ENCODE measurements at places on chromosomes 7 and 10.
A peak's percentile ranks its signal among the peaks of the same experiment; 100 is the strongest.

DNA sequence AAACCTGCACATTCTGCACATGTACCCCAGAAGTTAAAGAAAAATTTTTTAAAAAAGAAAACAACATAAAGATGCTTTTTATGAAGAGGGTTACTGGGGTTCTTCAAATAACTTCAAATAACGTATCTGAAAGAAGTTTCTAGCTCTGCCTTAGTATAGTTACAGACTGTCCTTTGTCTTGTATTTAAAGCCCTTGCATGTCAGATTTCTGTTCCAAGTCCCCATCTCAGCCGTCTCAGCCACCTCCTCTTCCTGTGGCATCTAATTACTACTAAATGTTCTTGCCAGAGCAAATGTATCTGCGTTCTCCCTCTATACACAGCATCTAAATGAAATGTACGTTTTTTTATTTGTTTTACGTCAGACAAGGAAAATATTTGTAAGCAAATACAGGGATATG, 89.4 kb upstream of the AKR1E2 start:
- DNase-seq, result no peak

DNA sequence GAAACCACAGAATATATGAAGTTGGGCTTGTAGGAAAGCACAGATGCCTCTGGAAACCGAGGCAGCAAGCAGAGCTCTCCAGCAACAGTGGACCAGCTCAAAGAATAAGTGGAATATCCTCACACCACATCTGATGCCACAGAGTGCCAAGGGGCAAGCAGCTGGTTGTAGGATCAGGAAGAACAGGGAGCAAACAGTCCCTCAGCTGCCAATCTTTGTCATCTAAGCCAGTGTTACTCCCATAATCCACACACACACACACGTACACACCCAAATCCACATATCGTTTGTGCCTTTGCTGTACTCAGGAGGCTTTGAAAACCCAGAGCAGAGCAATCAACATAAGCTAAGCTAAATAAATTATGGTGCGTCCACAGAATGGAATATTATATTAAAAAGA, 20.7 kb upstream of the SEC24C start:
- DNase-seq, result no peak

- DNase-seq, result no peak
Measured at GRCh38 chr7:48078470-48078869, 10.6 kb upstream of the UPP1 start.

- no peak for DNase-seq
Measured at GRCh38 chr7:154968336-154969001, 34.5 kb downstream of the PAXIP1 start.

- DNase-seq, result no peak
Measured at GRCh38 chr7:19224951-19225350, 79.7 kb upstream of the FERD3L start.

GRCh38 chr10:61163403-61163802, 219.4 kb upstream of the RHOBTB1 start:
- no peak for DNase-seq

- peak; percentile 50 for DNase-seq
Measured at GRCh38 chr10:68957654-68958053, 1.7 kb downstream of the DDX21 start.

DNA sequence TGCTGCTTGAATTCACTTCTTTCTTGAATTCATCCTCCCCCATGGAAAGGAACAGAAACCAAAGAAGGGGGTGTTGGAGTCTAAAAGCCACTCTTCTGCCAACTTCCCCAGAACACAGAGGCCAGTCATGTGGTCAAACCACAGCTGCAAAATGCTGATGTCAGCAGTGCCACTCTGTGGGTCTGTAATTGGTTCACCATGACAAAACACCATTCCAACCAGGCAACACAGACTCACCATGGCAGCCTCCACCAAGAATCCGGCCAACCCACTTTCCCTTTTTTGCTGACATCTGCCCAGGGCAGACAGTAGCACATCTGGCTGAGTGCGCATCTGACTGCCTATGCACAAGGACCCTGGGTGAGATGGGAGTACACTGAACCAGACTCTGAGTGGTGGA, 16.8 kb downstream of the OSBPL3 start:
- peak; percentile 31 for DNase-seq

GRCh38 chr7:99407872-99408378, 472 bp downstream of the PDAP1 start:
- peak; percentile 97 for DNase-seq

DNA sequence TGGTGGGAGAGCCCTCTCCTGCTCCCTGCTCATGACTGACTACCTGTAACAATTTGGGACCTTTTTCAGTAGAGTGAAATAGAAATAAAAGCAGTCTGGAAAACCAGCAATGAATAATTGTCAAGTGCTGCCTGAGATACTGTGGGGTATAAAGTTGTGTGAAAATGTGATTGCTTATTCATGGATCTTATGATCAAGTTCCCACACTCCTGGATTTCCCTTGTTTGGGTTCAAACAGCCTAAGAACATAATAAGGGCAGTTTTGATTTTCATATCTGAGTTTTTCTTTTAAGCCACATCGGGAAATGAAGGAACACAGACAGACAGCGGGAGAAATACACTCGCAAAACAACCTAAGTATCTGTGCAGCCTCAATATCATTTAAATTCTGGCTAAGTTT, 52.9 kb downstream of the CALD1 start:
- DNase-seq, result no peak

GRCh38 chr10:112365451-112365850, 8.5 kb upstream of the ACSL5 start:
- no peak for DNase-seq

DNA sequence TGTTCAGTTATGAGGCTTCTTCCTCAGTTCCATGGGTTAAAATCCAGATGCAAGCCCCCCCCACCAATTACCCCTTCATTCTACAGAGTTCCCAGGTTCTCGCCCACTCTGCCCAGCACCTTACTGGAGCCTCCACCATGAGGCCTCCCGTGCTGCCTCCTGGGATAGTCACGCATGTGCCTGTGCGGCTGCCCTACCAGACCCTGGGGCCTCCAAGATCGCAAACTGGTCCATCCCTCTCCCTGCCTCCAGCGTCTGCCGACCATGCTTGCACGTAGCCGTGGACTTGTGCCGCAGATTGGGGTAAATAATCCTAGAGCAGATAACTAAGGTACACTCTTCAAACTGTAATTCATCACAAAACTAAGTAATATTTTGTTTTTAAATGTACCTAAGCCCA, 611.2 kb downstream of the PTPRN2 start:
- no peak for DNase-seq

GRCh38 chr7:91398341-91398740, 134.1 kb downstream of the FZD1 start:
- DNase-seq, result no peak

GRCh38 chr7:16063221-16063620, 358.1 kb downstream of the CRPPA start:
- DNase-seq, result no peak

DNA sequence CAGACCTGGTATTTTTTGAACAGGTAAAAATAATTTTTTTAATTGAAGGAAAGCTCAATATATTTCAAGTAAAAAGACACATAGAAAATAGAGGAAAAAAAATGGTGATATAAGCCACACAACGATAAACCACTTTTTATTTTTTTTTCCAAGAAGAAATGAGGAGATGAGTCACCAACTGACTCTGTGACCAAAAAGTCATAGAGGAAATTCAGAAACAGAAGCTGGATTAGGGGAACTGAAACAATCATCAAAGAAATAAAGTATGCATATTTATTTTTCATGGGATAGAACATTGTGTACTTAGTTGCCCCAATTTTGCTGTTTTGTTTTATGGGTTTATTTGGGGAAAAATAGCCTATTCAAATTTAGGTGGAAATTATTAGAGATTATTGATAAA, 176.8 kb upstream of the AGR3 start:
- DNase-seq, result peak; percentile 73

GRCh38 chr10:61989995-61990760, 88.7 kb downstream of the ARID5B start:
- DNase-seq, result no peak

- no peak for DNase-seq
Measured at GRCh38 chr10:14254368-14254767, 76.4 kb downstream of the FRMD4A start.

GRCh38 chr10:79153745-79154144, 85.0 kb downstream of the ZMIZ1 start:
- no peak for DNase-seq

GRCh38 chr7:92917230-92917629, 80.9 kb upstream of the CDK6 start:
- peak; percentile 6 for DNase-seq

GRCh38 chr7:91835826-91836368, 44.6 kb downstream of the MTERF1 start:
- peak; percentile 34 for DNase-seq

- DNase-seq, result no peak
Measured at GRCh38 chr7:155326385-155326784, 28.7 kb downstream of the INSIG1 start.

GRCh38 chr10:94320285-94320914, 42.3 kb downstream of the NOC3L start:
- DNase-seq, result peak; percentile 69

GRCh38 chr10:8288600-8288999, 234.1 kb downstream of the GATA3 start:
- DNase-seq, result no peak

- DNase-seq, result no peak
Measured at GRCh38 chr10:8063128-8063908, 8.8 kb downstream of the GATA3 start.

DNA sequence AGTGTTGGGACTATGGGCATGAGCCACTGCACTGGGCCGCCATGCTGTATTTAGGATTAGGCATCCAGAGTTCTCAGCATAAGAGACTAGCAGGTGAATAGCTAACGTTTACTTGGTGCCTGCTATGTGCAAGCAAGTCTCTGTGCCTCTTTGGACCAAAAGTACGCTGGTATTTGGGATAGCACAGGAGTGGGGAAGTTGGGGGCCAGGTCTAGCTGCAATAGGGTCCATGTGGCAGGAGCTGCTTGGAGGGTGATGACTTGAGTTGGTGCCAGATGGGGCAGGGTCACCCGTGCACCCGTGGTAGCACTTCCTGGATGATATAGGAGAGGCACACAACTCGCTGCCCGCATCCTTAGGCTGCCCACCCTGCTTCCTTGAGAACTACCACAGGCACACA, 22.4 kb downstream of the NACAD start:
- no peak for DNase-seq

GRCh38 chr10:121873236-121873635, 54.6 kb downstream of the ATE1 start:
- no peak for DNase-seq

DNA sequence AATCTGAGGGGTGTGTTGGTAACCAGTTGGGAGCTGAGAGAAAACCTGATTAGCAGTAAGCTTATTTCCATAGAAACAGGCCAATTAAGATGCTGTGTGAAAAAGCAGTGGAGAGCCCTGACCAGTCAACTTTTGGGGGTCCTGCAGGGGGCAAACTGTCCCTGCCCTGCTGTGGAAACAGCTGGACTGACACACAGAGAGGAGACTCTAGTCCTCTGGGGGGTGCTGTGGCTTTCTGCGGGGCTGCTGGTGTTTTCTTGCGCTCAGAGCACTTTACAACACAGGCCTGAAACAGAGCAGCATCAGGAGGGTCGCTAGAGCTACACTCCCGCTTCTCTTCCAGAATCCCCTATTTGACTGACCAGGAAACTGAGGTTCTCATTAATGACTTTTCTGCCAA, 546.9 kb upstream of the GALNT17 start:
- DNase-seq, result no peak

GRCh38 chr7:20140291-20141001, 76.7 kb downstream of the MACC1 start:
- peak; percentile 3 for DNase-seq

DNA sequence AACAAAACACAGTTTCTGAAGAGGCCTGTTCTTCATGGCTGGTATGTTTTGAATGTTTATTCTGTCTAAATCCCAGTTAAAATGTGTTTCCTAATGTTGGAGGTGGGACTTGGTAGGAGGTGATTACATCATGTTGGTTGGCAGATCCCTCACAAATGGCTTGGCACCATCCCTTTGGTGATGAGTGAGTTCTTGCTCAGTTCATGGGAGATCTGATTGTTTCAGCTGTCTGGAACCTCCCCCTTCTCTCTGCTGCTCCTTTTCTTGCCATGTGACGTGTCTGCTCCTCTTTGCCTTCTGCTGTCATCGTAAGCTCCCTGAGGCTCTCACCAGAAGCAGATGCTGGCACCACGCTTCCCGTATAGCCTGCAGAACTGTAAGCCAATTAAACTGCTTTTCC, 383.6 kb upstream of the TPK1 start:
- no peak for DNase-seq

GRCh38 chr10:32232378-32232777, 114.6 kb downstream of the EPC1 start:
- DNase-seq, result no peak

GRCh38 chr10:120990831-120991230, 139.7 kb downstream of the WDR11 start:
- no peak for DNase-seq

GRCh38 chr7:40544871-40545303, 410.1 kb downstream of the SUGCT start:
- no peak for DNase-seq

- no peak for DNase-seq
Measured at GRCh38 chr10:71526653-71527052, 129.9 kb downstream of the CDH23 start.

DNA sequence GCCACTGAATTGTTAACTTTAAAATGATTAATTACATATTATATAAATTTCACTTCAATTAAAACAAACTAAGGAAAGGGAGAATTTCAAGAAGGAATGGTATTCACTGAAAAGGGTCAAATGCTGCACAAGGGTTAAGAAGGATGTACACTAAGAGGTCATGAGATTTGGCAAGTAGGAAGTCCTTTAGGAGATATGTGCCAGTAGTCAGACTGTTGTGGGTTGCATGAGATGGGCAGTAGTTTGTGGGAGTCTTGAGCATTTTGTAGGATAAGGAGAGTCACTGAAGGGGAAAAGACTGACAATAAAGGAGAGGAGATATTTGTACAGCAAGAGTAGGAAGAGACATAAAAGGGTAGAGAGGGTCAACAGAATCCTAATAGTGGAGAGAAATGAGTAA, 12.4 kb upstream of the PTPN12 start:
- no peak for DNase-seq

GRCh38 chr10:5196702-5197113, at the start of gene AKR1C4:
TSS of gene AKR1C4 (plus strand) at chr10:5196837. CDS start at chr10:5196868, 31 bp downstream.
- no peak for DNase-seq

GRCh38 chr7:158863611-158864506, 7.5 kb downstream of the DYNC2I1 start:
- DNase-seq, result peak; percentile 81

- no peak for DNase-seq
Measured at GRCh38 chr10:71671994-71672946, 47.3 kb downstream of the C10orf105 start.

All from GM23248 (cell line).